Stimulated activated CD8-positive, alpha-beta memory T cell treated with anti-CD3 and anti-CD28 coated beads, Interleukin-7, amount 100 ng/mL, for 1 hour (primary cell): ENCODE measurements at places on chromosomes 11 and 22.

GRCh38 chr11:47551086-47551485 is 1.8 kb downstream of the CELF1 start:
- no peak for DNase-seq

DNA sequence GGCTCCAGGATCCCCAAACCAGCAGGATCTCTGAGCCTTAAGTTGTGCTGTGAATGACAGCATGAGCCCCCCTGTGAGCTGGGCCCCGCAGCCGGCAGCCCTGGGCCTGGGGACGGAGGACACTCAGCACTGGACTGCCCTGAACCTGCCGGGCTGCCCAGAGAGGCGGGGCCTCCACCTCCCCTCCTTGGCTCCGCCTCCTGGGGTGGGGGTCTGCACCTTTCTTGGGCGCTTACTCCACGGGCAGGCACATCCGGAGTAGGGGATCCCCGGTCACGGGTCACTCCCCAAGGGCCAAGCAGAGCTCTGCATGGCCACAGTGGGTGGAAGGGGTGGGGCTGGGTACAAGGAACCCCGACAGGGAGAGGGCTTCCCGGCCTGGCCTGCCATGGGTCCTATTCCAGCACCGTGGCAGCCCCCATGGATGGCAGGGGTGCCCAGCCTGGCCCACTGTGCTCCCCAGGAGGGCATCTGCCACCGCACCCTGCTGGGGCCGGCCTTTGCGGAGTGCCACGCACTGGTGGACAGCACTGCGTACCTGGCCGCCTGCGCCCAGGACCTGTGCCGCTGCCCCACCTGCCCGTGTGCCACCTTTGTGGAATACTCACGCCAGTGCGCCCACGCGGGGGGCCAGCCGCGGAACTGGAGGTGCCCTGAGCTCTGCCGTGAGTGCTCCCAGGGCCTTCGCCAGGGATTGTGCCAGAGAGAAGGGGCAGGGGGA is 5.4 kb downstream of the MUC5B start:
- DNase-seq, result no peak

DNA sequence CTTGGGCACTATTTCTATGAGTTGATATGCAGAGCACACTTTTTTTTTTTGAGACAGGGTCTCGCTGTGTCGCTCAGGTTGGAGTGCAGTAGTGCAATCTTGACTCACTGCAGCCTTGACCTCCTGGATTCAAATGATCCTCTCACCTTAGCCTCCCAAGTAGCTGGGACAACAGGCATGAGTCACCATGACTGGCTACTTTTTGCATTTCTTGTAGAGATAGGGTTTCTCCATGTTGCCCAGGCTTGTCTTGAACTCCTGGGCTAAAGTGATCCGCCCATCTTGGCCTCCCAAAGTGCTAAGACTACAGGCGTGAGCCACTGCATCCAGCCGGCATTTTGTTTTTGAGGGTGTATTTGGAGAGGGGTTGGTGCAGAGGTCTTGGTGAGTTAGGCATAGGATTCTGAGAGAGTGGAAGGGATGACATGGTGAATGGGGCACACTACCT is 29.9 kb upstream of the MTCH2 start:
- DNase-seq, result no peak

DNA sequence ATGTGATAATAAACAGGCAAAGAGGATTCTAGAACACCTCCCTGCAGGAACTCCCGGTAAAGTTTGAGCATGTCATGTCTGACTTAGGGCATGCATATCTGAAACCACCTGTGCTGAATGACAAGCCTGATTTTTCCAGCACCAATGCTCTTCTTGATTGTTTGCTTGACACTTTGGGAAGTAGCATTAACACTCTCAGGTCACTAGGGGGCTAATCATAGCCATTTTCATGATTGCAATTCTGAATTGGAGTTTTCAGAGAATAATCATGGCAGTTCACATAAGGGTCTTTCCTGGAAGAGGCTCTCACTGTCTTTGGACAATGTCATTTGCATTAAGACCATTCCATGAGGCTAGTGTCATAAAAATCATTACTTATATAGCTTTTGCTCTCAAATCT is 234.4 kb upstream of the MTNR1B start:
- no peak for DNase-seq

- DNase-seq, result no peak
Measured at GRCh38 chr11:6067502-6067901, 36.9 kb upstream of the OR56A1 start.
